Hematopoietic multipotent progenitor cell treated with erythropoietin and hydrocortisone succinate and interleukin-3 and kit ligand, for 15 days (in vitro differentiated cells): ENCODE measurements at places on chromosomes 5 and 9.
A peak's percentile ranks its signal among the peaks of the same experiment; 100 is the strongest.

DNA sequence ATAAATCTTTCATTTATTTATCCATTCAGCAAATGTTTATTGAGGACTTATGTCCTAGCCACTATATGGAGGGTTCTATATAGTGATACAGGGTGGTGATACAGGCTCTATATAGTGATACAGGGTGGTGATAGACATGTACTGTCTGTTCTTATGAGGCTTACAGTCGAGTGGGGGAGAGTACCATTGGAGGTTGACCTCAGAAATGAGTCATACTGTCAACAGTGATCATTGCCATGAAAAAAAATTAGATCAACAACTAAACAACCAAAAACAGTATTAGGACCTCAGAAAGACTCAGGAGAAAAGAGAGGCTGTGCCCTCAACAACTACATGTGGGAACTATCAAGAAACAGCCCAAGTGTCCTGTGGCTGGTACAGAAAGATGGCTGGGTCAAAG, 22.0 kb downstream of the PAPPA start:
- no peak for DNase-seq

DNA sequence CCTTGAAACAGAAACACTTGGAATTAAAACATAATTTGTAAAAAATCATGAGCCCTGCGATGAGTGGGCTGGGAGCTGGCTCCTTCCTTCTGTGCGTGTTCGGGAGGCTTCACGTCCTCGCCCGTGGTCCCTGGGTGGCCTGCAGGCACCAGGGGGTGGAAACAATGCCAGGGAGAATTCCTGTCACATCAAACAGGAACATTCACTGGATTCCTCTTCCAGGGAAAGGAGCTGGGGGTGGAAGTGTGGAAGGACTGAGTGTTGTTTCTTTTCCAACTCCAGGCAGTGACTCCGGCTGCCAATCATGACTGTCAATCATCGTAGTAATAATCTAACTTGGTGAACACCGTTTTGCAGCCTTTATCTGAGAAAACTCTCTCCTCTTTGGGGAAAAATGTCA, 10.3 kb downstream of the TOR1A start:
- no peak for DNase-seq

- DNase-seq: no peak
Observed at GRCh38 chr9:112810696-112811490, 60.3 kb downstream of the SNX30 start.

GRCh38 chr5:124456249-124456648, 290.2 kb downstream of the ZNF608 start:
- DNase-seq: no peak

- peak; percentile 89 for DNase-seq
Observed at GRCh38 chr9:134316449-134317160, 9.7 kb upstream of the RXRA start.

DNA sequence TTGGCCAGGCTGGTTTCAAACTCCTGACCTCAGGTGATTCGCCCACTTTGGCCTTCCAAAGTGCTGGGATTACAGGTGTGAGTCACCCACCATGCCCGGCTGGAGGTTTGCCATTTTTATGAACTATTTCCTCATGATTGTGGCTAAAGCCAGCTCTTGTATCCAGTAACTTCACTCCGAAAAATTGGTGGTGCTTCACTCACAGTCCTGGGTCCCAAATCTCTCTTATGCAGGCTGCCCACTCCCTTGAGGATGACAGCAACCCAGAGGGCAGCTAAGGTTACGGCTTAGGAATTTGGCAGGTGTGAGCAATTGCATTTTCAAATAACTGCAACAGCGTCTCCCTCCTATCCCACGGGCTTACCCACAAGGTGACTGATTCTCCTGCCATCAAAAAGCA, 23.4 kb upstream of the FUBP3 start:
- DNase-seq: no peak

- no peak for DNase-seq
Observed at GRCh38 chr5:175220549-175220948, 223.4 kb downstream of the DRD1 start.
